ENCODE measurements at places on chromosomes 2 and 18.
A peak's percentile ranks its signal among the peaks of the same experiment; 100 is the strongest.

- DNase-seq = no peak
Measured at GRCh38 chr2:11215407-11215806, 60.1 kb downstream of the SLC66A3 start.

DNA sequence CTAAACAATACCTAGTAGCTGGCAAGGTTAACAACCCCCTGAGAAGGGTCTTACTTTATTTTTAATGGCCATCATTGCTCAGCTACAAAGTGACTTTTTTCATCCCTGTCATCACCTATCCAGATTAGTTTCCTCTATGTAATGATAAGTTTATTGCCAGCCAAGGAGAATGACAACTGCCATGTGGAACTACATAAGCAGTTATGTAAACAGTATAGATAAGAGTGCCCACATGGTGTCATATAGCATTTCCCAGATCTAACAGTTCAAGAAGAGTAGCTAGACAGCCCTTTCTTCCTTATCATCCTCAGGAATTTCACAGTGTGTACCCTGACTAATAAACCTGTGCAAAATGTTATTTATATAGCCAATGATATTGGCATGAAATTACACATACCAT is 240.2 kb upstream of the PIK3C3 start:
- DNase-seq = no peak

DNA sequence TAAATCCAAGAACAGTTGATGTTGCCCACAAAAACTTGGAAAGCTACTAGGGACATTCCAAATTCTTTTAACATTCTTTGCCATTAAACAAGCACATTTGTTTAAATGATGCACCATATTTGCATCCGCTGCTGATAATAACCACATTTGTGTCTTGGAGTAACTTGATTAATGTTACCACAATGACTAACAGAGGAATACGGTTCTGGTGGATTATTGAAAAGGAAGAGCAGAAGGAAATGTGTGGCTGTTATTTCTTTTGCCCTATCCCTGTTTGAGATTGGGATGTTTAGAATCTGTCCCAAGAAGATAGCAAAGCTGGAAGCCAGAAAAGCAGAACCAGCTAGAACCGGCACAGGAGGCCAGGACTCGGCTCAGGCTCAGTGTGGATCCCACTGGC is 39.2 kb upstream of the RASGRP3 start:
- no peak for DNase-seq

GRCh38 chr2:101173707-101174295 is 22.6 kb upstream of the TBC1D8 start:
- DNase-seq = peak; percentile 96
